ENCODE measurements at places on chromosomes 4 and X.

- DNase-seq: no peak
These were observed 80.8 kb downstream of the HTRA3 start for GRCh38 chr4:8350352-8350751.

DNA sequence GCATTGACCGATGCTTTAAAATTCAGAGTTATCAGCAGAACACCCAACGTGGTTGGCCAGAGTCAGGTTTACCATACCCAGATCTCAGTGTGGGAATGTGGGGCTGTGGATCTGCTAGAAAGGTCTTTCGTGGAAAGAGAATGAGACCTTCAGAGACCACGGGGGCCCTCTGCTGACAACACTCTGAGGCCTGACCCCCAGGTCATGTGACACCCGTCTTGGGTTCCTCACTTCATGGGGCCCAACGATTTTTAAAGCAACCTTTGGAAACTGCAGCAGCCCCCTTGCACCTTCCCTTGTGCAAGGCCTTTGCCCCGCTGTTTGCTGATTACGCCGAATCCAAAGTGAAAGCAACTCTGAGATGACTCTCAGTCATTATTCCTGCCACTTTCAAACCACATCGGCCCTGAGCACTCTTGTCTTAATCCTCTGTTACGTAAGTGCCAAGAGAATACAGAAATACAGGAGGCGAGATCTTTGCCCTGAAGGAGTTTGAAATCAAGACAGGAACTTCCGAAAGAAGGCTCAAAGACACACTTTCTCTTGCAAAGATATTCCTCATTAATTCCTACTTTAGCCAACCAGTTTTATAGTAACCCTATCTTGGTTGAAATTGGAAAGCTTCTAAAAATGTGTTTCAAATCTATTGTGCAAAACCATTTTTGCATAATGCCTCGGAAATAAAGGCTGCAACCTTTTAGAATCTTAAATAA lies 88.3 kb downstream of the EVC2 start:
- DNase-seq: no peak

DNA sequence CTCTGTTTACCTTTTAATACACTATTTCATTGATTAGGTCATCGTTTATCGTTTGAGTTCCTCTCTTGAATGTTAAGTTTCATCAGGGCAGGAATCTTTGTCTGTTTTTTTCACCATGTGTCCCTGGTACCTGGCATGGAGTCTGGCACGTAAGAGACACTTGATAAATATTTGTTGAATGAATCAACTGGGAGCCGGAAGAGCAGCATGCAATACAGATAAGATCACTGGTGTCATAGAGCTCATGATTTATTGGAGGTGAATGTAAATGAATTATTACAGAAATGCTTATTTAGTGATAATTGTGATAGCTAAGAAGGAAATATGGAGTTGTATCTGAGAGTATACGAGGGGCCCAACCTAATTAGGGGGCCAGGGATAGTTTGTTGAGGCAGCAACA lies 62.8 kb downstream of the UCHL1 start:
- DNase-seq: peak; percentile 80

GRCh38 chr4:188596021-188596420 lies 456.8 kb downstream of the TRIML1 start:
- DNase-seq: no peak

DNA sequence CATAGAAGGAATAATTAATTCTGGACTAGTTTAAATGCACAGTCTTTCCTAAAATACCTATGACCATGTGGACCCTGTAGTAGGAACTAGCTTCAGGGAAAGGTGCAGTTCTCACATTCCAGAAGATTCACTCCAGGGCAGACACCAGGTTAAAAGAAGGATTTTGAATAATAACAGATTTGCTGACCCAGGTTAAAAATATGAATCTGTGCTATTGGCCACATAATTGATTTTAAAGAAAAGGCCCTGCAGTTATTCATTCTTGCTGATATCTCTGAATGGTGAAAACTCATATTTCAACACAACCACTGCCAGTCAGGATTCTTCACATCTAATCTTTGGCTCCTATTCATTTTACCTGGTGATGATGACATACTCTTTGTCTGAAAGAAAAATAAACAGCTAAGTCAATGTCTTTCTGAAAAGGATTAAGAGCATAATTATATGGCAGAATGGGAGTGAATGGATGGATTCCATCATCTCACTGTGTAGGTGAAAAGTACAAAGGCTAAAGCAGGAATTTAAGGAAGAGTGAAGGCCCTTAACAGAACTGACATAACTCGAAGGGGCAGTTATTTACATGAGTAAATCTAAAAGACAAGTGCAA lies 432.8 kb downstream of the PDGFC start:
- DNase-seq: no peak

DNA sequence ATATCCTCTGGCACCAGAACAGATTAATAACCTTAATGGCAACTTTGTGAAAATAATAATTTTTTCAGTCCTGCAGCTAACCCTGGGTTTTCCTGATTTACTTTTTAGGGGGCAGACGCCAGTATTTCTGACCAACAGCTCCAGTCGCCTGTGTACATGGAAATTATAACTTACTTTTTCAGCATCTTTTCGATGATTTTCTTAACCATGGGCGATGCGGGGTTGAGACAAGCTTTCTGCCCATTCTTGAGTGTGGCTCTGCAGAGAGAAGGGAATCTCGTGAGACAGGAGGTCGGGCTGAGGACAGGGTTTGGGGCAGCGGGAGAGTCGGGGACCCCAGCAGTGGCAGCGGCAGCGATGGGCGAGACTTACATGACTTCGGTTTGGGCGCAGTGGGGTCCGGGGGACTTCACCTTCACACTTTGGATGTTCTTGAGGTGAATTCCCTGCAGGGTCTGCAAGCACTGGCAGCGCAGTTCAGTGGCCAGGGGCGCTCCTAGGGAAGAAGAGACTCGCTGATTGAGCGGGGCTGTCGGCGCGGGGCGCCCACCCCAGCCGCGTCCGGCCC lies 484 bp downstream of the CXCL2 start:
- no peak for DNase-seq

- no peak for DNase-seq
These were observed 211.4 kb downstream of the MID1IP1 start for GRCh38 chrX:39012621-39013111.

- DNase-seq: no peak
These were observed 183.1 kb upstream of the MXRA5 start for GRCh38 chrX:3529466-3530010.

DNA sequence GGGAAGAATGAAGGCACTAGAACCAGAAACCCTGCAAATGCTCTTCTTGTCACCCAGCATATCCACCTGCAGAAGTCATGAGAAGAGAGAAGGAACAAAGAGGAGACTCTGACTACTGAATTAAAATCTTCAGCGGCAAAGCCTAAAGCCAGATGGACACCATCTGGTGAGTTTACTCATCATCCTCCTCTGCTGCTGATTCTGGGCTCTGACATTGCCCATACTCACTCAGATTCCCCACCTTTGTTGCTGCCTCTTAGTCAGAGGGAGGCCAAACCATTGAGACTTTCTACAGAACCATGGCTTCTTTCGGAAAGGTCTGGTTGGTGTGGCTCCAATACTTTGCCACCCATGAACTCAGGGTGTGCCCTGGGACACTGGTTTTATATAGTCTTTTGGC lies 181.7 kb downstream of the AR start:
- DNase-seq: no peak

DNA sequence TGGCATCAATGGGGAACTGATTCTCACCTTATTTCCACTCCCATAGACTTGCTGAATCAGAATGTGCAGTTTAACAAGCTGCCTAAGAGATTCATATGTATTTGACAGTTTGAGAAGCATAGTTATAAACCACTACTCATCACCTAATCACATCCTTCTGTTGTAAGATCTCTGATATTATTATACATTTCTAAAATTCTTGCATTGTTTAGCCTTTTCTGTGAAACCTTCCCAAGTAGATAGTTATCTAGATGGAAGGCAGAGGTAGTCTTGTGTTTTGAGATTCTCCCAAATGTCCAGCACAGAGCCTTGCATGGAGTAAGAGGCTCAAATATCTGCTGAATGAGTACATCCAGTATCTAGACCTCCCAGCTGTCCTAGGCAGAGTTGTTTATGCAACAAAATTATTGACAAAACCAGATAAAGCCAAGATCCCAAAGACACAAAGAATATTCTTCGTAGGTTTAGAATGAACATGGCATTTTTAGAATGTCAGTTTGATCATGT lies 227.3 kb downstream of the KDR start:
- no peak for DNase-seq

DNA sequence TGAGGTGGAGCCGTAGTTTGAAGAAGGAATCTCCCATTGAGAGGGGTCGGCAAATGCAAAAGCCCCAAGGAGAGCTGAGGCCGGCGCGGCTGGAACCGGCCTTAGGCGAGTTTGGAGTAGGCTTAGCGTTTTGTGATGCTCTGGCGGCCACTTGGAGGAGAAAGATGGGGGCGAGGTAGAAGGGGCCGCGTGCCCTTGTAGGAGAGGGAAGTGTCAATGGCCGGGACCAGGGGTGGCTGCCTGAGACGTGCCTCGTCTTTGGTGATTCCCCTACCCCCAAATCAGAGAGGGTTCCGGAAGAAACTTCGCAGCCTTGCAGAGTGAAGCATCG lies 11.7 kb downstream of the MSX1 start:
- DNase-seq: no peak

DNA sequence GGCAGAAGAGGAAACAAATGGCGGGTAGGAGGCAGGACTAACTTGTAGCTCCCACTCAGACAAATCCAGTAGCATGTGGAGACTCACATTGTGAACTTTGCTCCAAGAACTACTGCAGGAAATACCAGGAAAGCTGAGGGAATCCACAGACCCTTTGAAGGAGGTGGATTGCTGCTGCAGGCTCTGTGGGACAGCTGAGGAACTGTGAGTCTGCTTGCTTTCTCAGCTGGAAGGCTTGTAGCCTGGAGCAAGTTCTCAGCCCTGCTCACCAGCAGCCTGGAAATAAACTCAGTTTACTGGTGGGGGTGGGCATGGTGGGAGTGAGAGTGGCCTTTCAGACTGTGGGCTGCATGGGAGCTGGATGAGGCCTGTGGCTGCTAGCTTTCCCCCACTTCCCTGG lies 16.0 kb downstream of the RTL3 start:
- DNase-seq: no peak

GRCh38 chr4:59484944-59485343 lies 1715.2 kb upstream of the ADGRL3 start:
- no peak for DNase-seq

- peak; percentile 94 for DNase-seq
These were observed 146.0 kb upstream of the CPEB2 start for GRCh38 chr4:14856062-14856933.

- no peak for DNase-seq
These were observed 471.8 kb upstream of the FTHL17 start for GRCh38 chrX:31543634-31544033.

DNA sequence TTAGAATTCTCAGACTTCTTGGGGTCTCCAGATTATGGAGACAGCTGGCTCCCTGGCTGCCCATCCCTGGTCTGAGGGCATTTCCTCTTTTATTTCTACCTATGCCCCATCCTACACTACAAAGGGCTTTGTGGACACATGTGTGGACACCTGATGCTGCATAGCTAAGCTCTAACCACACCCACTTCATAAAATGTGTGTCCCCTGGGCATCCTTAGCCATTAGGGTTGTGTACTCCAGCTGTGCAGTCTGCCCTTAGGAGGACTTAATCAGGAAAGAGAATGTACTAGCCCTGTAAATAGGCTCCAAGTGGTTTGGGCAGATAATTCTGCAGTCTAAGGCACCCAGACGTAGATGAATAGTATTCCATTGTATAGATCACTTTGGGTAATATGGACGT lies 47.0 kb downstream of the COQ2 start:
- peak; percentile 39 for DNase-seq

- DNase-seq: no peak
These were observed 44.7 kb upstream of the BEX4 start for GRCh38 chrX:103170216-103170615.

DNA sequence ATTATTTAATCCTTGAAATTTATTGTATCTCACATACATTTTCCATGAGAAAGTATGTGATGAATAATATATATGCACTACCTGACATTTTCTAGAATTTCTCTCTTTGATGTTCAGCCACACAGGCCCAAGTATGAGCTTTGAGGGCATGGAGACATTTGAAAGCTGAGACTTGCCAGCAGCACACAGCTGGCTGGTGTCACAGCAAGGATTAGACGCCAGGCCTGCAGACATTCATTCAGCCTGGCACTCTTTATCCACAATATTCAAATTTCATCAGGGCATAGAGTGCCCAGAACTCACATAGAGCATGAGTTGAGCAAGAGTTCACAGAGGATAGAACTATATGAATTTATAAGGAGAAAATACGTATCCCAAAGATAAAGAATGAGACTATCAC lies 74.0 kb downstream of the GRIA2 start:
- no peak for DNase-seq

DNA sequence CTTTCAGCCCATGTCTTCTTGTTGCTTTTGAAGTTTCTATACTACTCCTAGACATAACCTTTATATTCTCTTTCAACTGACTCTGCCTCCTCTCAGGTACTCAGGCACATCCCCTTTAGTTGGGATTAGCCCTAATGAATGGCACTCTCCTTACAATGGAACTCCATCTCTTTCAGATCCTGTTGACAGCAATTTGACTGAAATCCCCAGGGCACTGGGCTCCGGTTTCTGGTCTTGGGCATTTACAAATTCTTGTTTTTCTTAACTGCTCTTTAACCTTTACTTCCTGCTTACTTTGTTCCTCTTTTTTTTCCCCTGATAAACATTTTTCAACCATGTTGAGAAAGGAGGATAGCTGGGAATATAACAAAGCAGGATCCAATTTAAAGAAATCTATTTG lies 68.9 kb downstream of the ENOX2 start:
- DNase-seq: no peak

GRCh38 chr4:15186149-15186548 lies 183.9 kb downstream of the CPEB2 start:
- no peak for DNase-seq

DNA sequence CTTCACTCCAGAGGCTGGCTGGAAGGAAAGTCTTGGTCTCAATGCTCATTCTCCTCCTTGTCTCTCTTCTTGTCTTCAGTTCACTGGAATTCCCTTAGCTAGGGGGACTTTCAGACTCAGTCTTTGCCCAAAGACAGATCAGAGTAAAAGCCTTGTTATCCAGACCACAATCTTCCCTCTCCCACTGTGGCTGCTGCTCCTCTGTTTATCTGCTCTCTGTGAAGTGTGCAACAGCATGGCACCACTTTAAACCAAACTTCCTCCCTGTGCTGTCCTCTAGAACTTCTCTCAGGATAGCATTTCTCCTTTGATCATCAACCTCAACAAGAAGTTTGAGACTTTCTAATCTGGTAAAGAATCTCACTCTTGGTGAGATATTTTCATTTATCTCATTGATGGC lies 530.1 kb upstream of the SLIT2 start:
- no peak for DNase-seq

DNA sequence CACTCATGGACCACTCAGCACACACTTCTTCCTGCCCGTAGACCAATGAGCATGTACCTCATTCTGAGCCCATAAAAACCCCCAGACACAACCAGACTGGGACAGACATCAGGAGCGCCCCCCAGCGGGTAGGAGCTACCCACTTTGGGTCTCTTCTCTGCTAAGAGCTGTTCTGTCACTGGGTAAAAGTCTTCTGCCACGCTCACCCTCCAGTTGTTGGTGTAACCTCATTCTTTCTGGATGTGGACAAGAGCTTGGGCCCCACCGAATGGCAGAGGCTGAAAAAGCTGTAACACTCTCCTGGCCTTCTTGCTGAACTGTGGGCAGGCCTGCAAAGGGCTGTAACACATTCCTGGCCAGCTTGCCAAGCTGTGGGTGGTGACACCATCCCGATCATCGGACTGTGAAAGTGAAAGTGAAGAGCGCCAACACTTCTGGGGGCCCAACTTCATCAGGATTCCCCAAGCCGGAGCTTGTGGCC lies 137.6 kb downstream of the TECRL start:
- DNase-seq: peak; percentile 16

GRCh38 chr4:83993774-83994173 lies 457.9 kb downstream of the GPAT3 start:
- no peak for DNase-seq
